ENCODE measurements at places on chromosomes 2 and 18.

GRCh38 chr2:234480337-234480736, 16.5 kb downstream of the ARL4C start:
- no peak for DNase-seq

- DNase-seq, result no peak
Observed at GRCh38 chr18:50848991-50849390, 29.2 kb upstream of the MRO start.

- DNase-seq, result no peak
Observed at GRCh38 chr2:196935432-196935831, 8.9 kb upstream of the PGAP1 start.

GRCh38 chr18:28185121-28185520, 8.2 kb upstream of the CDH2 start:
- no peak for DNase-seq

DNA sequence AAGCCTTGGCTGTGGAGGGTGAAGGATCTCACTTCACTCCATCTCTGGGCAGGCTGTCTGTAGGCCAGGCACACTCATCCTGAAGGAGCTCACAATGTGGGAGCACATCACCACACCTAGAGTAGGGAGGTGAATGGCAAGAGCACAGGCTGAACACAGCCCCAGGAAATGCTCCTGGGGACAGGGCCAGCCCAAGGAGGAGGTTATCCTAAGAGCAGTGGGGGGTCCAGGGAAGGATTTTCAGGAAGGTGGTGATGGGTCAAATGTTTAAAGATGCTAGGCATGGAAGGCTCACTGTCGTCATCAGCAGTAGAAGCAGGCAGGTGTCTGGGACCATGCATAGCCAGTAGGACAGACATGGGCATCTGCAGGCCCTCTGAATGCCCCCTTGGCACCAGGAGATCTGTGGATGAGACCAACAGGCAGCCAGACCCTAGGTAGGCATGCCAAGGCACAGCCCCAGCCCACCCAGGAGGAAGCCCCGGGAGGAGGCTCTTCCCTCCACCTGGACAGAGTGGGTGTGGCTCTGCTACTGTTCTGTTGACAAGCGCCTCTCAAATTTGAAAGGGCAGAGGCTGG, 91.7 kb upstream of the RAB6C start:
- DNase-seq, result no peak

Data from SW 1271 (cell line).